Fibroblast of gingiva (primary cell): ENCODE measurements at places on chromosomes 7 and 10.
A peak's percentile ranks its signal among the peaks of the same experiment; 100 is the strongest.

GRCh38 chr7:36806891-36807290, 82.6 kb upstream of the AOAH start:
- DNase-seq = no peak

GRCh38 chr7:145884716-145885514, 231.7 kb upstream of the CNTNAP2 start:
- no peak for DNase-seq

- DNase-seq = no peak
Measured at GRCh38 chr10:48608279-48608681, 3.4 kb upstream of the ARHGAP22 start.

DNA sequence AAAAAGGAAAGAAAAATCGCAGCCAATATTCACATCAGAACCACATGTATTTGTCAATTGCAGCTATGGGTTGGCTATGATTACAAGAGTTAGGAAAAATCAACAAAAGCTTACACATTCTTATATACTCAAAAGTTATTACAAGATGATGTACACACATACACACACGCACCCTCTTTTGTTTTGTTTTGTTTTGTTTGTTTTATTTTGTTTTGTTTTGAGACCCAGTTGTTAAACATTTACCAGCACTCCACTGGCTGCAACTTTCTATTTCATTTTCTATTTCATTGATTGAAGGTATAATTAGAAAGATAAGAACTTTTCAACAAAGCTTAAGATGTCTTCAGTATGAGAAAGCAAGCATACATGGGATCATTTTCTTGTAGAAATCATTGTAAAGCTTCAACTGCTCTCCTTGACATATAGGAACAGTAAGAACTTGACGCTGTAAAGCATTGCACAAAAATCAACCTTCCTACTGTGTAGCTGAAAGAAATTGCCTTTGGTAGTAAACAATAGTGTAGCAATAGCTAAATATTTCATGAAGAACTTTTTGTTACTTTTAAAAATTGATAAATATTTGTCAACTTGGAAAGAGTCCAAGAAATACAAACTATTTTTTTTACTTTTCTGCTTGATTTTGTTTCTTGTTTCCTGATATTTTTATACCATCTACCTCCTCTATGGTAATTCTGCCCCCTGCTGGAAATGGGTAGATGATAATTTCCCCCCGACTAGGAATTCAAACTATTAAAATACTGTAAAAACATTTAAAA, 205.9 kb downstream of the MBL2 start:
- peak; percentile 78 for DNase-seq

DNA sequence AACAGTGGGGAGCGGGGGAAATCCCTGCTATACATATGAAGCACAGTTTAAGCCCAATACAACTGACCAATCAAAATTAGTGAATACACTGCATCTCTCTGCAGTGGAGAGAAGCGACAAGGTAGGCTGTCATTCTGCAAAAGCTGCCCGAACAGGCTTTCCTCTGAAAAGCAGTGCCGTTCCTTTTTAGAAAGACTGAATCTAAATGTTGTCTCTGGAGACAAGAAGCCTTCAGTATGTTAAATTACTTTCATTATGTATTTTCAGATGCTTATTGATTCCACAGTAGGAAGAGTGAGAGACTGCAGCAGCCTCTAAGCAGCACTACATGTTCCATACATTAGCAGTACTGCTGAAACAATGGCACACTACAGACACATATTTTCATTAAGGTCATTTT, at the start of gene GPR22:
TSS of gene GPR22 (plus strand) at position 129 of the 400 bp plus-strand sequence. CDS start 4,004 bp downstream, outside the sequence.
- no peak for DNase-seq

DNA sequence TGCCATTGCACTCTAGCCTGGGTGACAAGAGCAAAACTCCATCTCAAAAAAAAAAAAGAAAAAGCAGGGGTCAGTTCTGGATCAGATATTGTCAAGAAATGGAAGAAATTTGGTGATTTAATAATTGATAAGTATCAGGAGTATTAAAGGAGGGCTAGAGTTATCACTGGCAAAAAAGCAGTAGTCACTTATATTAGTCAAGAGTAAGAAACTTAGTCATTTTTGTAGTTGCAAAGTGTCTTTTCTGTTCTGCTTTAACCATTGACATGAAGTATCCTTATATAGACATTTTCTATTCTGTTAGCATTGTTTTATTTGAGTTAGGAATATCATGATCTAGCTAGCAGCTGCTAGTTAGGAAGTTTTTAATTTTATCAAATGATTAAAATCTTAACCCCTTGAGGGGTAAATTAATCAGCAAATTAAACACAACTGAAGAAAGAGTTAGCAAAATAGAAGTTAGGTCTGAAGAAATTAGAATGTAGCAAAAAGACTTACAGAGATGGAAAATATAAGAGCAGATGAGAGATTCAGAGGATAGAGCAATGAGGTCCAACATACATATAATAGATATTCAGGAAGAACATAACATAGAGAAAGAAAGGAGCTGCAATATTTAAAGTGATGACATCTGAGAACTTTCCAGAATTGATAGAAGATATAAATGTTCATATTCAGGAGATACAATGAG, 7.3 kb upstream of the CCDC6 start:
- DNase-seq = no peak

GRCh38 chr10:102581401-102581800, 62.9 kb upstream of the TRIM8 start:
- DNase-seq = no peak

- DNase-seq = peak; percentile 65
Measured at GRCh38 chr7:47576031-47576865, 5.7 kb downstream of the TNS3 start.

GRCh38 chr10:126833542-126833941, 71.7 kb upstream of the DOCK1 start:
- no peak for DNase-seq

GRCh38 chr10:71804077-71804476, 30.8 kb upstream of the VSIR start:
- DNase-seq = no peak

GRCh38 chr7:139574618-139575337, 51.3 kb downstream of the CLEC2L start:
- no peak for DNase-seq

- DNase-seq = no peak
Measured at GRCh38 chr7:53485354-53485753, 449.9 kb downstream of the POM121L12 start.

- no peak for DNase-seq
Measured at GRCh38 chr10:2165771-2166460, 428.6 kb upstream of the ADARB2 start.

- DNase-seq = no peak
Measured at GRCh38 chr10:63125459-63125858, 7.7 kb upstream of the NRBF2 start.

DNA sequence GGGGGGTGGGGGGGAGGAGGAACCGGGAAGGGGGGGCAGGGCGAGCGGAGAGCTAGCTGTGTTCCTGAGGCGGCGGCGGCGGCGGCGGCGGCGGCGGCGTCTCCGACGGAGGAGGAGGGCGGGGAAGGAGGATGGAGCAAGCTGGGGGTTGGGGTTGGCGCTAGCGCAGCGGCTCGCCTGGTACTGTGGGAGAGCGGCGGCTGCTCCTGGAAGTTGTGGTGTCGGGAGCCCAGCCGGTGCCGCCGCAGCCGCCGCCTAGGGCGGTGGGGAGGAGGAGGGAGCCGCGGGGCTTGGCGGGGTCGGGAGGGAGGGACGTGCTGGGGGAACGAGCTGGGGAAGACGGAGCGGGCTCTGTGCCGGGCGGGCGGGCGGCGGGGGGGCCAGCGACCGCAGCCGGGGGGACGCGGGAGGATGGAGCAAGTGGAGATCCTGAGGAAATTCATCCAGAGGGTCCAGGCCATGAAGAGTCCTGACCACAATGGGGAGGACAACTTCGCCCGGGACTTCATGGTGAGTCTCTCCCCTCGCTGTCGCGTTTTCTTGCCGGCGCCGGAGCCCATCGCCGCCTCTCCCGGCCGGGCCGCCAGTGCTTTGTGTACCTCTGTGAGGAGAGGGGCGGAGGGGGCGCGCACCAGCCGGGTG, at the start of gene PTPN12:
TSS of gene PTPN12 (plus strand) at position 160 of the 642 bp plus-strand sequence. CDS start at position 412, 252 bp downstream.
- no peak for DNase-seq

DNA sequence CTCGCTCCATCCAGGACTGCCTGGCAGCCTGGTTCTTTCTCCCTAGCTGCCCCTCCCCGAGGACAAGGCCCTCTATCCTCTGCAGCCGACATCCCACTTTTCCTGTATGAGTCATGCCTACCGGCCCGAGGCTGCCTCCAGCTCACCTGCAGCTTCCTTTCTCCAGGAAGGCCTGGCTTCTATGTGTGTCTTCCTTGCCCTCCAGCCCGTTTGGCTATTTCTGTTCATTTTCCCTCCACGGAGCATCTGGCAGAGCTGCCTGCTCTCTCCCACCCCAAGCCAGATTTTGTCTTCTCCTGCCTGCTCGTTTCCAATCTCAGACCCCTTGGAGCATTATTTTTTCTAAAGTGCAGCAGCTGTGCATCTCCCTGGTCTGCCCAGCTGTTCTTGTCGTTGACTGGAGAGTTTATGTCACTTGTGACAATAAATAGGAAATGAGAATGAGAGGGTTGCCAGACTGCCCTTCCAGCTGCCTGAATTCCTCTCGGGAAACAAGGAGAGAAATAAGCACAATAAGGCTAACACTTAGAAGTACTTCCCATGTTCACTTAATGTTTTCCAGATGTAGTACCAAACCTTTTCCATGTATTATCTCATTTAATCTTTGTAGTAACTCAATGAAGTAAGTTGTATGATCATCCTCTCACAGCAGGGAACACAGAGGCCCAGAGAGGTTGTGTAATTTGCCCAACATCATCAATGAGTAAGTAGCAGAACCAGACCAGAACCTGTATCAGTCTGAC, 19.7 kb downstream of the UBTD1 start:
- peak; percentile 22 for DNase-seq

DNA sequence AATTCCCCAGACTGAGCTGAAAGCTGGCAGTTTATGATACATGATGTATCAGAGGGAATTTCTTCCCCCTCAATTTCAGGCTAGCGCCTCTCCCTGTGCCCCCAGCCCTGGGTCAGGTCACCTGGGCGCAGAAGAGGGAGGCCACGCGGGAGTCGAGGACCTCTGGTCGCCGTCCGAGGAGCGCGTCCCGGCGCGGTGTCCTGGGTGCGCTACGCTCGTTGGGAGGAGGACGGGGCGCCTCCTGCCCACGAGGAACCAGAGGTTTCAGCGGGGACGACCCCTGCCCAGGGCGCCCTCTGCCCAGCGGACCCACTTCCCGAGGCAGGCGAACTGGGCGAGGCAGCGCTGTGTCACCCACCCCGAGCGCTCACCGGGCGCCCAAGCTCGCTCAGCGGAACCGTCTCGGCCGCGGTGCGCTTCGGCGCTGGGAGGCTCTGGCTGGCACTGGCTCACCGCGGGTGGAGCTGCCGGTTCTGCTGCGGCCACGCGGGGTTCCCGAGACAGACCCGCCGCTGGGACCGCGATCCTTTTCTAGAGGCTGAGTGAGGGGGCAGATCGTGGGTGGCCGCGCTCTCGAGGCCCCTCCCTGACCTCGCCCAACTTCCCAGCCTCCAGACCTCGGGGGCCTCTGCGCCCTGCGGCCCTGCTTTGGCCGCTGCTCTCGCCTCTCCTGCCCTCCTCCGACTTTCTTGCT, at the start of gene FAM237B:
TSS of gene FAM237B (minus strand) at position 504 of the 694 bp plus-strand sequence. CDS start 1,556 bp downstream, outside the sequence.
- DNase-seq = peak; percentile 38

DNA sequence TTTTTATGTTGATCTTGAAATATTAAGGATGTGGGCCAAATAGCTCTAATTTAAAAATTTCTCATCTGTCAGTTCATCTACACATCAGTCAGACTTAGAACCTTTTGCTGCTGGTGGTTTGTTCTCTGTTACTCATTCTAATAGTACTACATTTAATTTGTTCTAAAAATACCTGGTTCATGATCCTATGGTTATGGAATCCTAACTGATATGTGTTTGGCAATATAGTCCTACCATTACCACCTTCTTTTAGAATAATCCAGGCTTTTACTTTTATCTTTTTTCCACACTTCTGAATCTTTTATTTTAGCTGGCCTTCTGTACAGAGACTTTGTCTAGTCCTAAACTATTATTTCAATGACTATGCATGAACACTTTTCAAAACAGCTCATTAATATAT, 116.9 kb downstream of the SVOPL start:
- DNase-seq = no peak

GRCh38 chr7:31970501-31970900, 99.7 kb downstream of the PDE1C start:
- DNase-seq = no peak

DNA sequence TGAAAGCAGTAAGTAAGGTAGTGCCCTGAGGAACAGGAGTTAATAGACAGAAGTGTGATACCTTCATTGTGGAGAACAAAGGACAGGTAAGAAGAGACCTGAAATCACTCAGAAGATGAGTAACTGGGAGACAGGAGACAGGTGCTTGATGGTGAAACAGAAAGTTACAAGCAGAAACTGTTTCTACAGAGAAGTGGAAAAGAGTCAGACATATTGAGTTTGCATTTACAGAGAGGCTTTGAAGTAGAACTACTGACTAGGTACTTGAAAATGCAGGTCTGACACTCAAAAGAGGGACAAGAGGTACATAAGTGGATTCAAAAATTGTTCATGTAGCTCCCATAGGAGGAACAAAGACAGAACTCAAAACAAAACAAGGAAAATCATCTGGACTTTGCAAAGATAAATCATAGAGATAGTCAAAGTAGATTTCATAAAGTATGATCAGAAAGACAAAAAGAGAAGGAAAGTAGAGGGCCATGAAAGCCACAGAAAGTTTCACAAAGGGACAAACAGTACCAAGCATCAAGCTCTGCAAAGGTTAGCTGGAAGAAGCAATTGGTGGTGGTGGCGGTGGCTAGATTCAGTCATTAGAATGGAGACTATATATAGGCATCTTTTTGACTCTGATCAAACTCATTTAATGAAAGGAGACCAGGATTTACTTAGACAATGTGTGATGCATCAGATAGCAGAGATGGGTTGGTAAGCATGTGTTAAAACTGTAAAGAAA, 198.4 kb downstream of the PCLO start:
- DNase-seq = no peak

GRCh38 chr10:119801998-119802538, 70.6 kb downstream of the MCMBP start:
- DNase-seq = no peak

- DNase-seq = no peak
Measured at GRCh38 chr10:80196270-80196949, 8.9 kb downstream of the ANXA11 start.

DNA sequence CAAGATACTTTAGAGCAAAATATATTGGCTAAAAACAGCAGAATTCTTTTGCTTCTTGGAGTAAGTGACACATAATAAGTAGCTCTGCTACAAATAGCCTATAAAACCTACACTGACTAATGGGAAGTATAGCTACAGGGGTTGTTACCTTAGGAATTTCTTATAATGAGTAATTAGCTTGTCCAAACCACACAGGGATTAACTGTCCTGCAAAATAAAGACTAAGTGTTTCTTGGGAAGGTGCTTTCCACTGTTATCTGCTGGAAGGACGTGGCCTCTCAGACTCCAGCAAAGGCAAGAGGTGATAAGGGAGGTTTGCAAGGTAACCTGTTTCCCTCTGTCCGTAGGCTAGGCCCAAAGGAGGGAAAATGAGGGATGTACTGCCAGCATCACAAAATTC, 302.4 kb downstream of the DOCK4 start:
- no peak for DNase-seq

GRCh38 chr7:119439192-119439591, 833.8 kb upstream of the KCND2 start:
- no peak for DNase-seq

DNA sequence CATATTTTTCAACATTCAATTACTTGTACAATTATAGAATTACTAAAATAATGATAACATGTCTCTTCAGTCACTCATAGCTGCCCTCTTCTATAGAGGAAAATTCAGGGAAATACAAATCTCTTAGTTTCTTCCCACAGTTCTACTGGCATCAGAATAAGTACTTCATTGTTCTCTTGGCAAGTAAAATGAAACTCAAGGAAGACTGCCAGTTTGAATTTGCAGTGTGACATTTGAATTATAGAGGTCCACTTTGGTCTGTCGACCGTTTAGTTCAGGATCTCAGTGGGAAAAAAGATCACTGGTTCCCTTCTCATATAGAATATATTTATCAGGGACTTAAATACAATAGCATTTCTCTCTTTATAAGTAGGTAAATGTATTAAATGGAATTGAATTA, 114.5 kb downstream of the PON1 start:
- DNase-seq = no peak
